Heart left ventricle (tissue), 16 donors: ENCODE measurements at places on chromosomes 2 and 18. TPM values are rescaled to one million over a fixed set of nuclear protein-coding genes. Genes with fewer than 3 reads are reported as not detected.

GRCh38 chr18:45518311-45519155, 96.7 kb upstream of the SLC14A2 start:
- no peak for DNase-seq

Gene SCN7A
- 2.6 TPM for polyA plus RNA-seq

- DNase-seq, result no peak
Observed at GRCh38 chr2:104766683-104767082, 87.2 kb upstream of the POU3F3 start.

Gene TMEM178A
- 3.1 TPM for polyA plus RNA-seq

- DNase-seq, result no peak
Observed at GRCh38 chr2:145654746-145655145, 1134.8 kb upstream of the ZEB2 start.

DNA sequence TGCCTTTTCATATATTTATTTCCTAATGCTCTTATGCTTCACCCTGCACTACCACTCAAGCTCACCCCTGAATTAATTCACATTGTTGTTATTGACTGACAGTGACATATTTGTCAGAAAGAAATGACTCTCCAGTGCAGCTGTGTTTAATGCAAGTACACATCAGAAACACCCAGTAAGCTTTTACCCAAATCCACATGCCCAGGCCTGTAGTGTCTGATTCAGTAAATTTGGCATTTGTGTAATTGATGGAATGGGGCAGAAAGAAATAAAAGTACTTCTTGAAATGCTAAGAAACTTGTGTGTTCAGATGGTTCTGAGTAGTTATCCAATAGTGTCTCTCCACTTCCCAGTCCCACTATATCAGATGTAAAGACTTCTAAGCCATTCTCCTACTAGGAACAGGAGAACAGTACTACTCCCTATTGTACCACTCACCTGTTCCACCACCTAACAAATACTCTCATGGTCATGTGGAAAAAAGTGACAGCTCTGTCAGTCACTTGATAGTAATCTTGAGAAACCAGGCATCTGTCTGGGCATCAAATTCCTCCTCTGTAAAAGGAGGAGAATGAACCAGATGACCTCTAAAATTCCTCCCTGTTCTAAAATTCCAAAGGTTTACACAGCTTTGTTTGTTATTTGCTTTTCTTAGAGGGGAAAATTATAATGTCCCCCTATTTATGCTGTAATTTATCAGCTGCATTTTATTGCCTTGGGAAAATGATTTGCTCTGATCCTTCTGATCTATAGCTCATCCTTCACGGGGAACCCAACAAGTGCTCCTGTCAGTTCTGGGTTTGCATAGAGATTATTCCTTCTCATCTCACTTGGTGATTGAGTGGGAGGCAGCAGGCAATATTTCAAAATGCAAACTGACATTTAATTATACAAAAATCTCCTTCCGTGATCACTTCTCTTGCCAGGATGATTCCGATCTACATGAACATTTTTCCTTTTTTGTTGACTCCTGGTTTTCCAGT, 70.9 kb downstream of the ZNF385B start:
- no peak for DNase-seq

Gene APLF
- 0.64 TPM for polyA plus RNA-seq
